GM04503 (cell line): ENCODE measurements at places on chromosomes 3 and 15.

DNA sequence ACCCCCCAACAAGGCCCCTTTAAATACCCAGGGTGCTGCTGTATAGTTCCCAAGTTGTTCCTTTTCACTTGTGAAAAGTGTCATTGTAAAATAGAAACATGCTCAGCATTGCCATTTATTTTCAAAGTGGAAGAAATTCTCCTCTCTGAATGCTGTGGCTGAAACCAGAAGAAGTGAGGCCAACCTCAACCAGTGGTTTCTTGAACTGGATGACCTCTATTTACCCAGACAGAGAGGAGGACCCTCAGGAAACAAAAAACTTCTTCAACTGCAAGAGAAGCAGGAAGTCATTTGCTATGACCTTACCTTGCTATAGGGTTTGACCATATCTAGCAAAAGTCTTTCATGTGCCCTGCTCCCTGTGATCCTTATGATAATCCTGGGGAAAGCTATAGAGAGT is 209.7 kb upstream of the RARB start:
- no peak for DNase-seq

GRCh38 chr15:29815000-29815710 is 7.1 kb downstream of the TJP1 start:
- no peak for DNase-seq

DNA sequence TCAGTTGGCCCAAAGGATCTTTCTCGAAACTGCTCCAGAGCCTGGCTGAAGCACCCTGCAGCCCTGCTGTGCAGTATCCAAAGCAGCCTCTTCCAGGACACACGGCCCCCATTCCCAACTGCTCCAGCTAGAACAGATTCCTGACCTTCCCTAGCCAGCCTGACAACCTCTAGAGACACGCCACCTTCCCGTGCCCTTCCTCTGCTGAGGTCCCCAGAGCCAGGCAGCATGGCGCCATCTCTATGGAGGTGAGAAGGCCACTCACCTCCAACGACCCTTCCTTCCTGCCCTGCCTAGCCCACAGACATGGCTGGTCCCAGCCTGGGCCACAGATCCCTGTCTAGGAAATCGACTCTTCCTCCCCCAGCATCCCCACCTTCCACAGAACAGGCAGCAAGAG is 3.1 kb downstream of the KIF7 start:
- DNase-seq: no peak

DNA sequence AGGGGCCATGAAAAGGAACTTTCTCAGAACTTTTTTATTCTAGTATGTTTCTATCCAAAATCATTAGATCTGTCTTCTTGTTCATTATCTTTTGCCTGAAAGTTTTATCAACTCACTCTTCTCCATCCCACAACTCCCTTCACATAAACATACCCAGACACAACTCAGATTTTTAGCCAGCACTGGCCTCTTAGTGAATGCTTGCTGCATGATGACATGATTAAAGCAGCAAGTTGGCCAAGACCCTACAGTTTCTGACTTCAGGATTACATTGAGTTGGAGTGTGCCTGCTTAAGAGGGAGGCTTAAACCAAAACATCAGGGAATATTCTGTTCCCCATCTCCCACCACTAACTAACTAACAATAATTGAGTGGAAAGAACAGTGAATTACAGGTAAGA is 38.1 kb downstream of the PLSCR2 start:
- no peak for DNase-seq

DNA sequence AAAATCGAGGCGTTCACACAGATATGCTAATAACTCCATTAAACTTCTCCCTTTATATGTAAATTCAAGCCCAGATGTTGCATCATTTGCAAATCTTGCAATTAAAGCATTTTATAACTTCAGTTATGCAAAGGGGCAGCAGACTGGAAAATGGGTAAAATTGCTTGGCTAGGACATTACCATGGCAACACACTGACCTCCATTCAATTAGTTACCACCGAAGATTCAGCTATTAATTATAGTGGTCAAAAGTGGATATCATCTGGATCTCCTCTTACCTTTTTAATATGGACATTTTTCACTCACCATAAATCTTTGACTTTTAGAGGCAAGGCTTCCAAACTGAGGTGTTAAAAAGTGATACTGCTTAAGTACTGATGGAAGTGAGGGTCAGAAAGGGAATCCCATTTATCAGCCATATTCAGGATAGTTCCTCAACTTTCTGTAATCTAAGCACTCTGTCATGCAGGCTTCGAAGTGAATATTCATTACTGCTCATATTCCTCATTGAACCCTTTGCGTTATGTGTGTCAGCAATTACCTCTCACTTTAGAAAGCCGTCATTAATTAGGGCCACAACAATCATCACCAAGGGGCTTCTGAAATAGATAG is 386.2 kb upstream of the ROBO2 start:
- no peak for DNase-seq

DNA sequence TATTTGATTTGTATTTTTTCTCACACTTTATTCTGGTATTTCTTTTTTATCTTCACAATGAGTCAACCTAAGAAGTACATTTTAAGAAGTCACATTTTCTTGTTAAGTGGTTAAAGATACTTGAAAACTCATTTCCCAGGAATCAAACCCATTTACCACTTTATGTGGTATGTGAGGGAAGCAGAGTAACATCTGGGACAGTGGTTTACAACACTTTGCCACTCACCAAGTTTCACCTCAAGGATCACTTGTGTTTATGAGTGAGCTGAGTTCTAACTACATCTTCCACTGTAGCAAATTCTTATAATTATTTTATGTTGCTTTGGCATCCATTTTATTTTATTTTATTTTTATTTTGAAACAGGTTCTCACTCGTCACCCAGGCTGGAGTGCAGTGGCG is 53.8 kb downstream of the IGSF11 start:
- DNase-seq: no peak

GRCh38 chr3:178671377-178671776 is 135.1 kb downstream of the KCNMB2 start:
- DNase-seq: no peak

GRCh38 chr15:71627188-71627587 is 183.2 kb upstream of the NR2E3 start:
- DNase-seq: no peak

DNA sequence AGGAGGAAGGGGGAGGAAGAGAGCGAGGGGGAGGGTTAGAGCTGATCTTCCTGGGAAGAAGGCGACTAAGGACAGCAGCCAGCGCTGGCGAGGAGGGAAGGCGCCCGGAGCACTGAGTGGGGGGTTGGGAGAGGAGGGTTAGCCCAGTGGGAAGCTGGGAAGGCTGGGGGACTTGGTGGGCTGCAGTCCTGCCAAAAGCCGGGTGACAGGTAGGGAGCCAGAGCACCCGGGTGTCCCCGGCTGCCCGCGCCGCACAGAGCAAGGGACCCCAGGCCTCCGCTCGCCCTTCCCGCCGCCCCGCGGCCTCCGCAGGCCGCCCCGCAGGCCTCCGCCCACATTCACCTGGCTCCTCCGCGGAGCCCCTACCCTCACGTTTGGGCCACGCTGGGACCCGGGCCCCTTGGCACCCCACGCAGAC is 448 bp downstream of the SLC12A8 start:
- no peak for DNase-seq

- peak; percentile 37 for DNase-seq
These were observed 16.7 kb downstream of the MAPKBP1 start for GRCh38 chr15:41790756-41791546.

GRCh38 chr3:32224016-32224516 is 14.4 kb upstream of the CMTM8 start:
- no peak for DNase-seq

GRCh38 chr3:45223889-45224727 is 2.0 kb downstream of the TMEM158 start:
- DNase-seq: no peak

GRCh38 chr3:14508966-14509795 is 31.0 kb downstream of the GRIP2 start:
- DNase-seq: no peak

DNA sequence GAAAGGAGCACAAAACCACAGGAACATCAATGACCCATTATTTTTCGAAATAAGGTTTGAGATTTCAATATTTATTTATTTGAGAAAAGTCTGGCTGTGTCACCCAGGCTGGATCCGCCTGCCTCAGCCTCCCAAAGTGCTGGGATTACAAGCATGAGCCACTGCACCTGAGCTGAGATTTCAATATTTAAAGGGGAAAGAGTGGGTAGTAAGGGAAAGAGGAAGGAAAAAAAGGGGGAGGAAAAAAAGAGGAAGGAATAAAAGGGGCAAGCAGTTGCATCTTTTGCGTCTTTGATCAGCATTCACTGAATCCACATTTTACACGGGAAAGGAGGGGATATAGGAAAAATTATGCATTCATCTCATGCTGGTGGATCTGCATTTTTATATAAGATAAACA is 47.4 kb downstream of the ERICH6 start:
- no peak for DNase-seq

- no peak for DNase-seq
These were observed 3.1 kb upstream of the PTH1R start for GRCh38 chr3:46874430-46874829.

DNA sequence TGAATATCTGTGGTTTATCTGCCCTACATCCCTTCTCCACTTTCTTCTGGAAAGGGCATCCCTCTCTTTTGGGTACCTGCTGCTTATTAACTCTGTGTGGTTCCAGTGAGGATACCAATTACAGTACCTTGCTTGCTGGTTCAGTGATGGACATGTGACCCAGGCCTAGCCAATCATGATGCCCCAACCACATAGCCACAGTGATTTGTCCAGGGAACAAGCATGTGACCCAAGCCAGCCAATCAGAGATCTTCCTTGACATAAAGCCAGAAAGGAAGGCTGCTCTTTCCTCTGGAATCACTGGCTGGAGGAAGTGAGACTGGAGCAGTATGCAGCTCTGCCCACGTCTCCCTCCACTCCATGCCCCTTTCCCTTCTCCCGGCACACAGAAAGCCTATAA is 10.9 kb upstream of the TMEM158 start:
- DNase-seq: no peak

- DNase-seq: no peak
These were observed 17.1 kb downstream of the PAK2 start for GRCh38 chr3:196756732-196757131.

DNA sequence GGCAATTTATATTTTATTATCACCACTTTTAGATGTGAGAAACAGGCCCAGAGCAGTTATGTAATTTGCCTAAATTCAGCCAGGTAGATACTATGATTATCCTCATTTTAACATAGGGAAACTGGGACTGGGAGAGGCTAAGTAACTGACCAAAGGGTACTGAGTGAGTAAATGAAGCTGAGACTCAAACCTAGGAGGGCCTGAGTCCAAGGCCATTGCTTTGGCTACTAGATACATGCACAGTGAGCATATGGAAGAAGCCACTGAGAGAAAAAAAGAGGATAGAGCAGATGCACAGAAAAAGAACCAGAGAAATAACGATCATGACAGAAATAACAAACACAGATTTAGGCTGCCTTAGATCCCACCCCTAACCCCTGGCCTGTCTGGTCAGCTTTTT is 33.6 kb downstream of the USF3 start:
- no peak for DNase-seq

DNA sequence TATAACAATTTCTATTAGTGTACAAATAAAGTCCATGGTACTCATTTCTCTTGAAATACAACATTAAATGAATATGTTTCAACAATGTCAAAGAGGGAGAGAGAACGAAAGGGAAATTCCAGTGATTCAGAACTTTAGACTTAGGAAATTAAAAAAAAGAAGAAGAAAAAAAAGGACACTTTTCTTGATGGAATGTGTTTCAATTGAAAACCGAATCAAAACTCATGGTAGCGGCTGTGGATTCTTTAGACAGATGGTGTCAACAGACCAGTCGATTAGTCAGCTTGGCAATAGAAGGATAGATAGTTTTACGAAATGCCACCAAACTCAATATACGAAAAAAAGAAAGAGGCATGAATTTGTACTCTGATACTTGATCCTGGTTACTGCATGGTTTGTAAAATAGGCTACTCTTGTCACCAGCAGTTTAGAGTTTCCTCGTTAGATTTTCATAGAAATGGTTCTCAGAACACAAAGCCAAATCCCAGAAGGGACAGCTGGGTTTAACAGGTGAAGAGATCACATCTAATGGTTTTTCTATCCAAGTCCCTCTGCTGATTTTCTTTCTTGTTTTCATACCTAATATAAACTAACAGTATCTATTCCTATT is 793.5 kb downstream of the ROBO1 start:
- peak; percentile 47 for DNase-seq

- DNase-seq: no peak
These were observed 125.3 kb upstream of the THBS1 start for GRCh38 chr15:39455471-39455991.

DNA sequence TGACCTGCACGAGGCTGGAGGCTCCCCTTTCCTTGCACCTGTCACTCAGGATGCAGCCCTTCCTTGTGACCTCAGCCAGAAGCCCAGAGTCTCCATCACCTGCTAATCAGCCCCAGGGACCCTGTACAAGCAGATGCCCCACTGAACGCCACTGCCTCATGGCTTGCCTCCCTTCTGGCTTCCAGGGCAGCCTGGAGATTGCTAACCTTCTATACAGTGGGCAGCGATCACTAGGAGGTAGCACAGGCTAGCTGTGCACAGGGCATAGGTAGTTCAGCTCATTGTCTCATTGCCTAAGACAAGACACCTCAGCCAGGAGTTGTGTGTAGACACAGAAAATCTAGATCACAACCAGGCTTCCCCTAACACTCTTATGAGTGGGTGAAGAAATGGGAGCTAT is 49.3 kb downstream of the SSUH2 start:
- DNase-seq: no peak

DNA sequence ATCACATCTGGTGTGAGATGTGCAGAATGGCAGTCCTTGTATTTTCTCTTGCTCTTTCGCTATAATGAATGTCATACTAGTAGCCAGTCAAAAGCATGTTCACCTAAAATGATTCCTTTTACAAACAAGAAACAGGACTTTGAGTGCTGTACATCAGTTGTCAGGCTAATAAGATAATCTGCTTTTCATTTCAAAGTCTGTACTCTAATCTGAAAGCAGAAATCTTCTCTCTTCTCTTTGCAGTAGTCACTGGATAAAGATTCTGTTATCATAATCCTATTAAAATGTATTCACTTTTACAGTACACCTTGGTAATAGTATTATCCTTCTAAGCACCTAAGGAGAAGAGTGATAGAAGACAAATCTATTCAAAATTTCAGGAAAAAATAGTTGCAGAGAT is 300.1 kb downstream of the MFSD1 start:
- no peak for DNase-seq

GRCh38 chr3:20023623-20024405 is 11.8 kb upstream of the PP2D1 start:
- no peak for DNase-seq
